Astrocyte of the spinal cord (primary cell): ENCODE measurements at places on chromosomes 1 and 21.
A peak's percentile ranks its signal among the peaks of the same experiment; 100 is the strongest.

DNA sequence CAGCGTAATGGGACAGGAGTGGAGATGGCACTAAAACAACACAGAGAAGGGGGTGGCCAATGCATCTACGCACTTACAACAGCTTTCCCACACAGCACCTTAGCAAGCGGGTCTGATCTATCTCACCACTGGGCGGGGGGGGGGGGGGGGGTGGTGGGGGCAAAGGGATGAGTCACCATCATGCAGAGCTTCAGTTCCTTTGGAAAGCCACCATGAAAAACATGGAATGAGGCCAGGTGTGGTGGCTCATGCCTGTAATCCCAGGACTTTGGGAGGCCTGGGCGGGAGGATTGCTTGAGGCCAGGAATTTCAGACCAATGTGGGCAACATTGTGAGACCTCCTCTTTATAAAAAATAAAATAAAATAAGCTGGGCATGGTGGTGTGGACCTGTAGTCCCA lies 47.2 kb downstream of the KLHDC7A start:
- no peak for DNase-seq

GRCh38 chr1:89221341-89221740 lies 22.6 kb upstream of the GBP4 start:
- no peak for DNase-seq

- no peak for DNase-seq
These were observed 160.1 kb downstream of the SLC45A1 start for GRCh38 chr1:8477983-8478362.

- DNase-seq = peak; percentile 85
These were observed 8.3 kb upstream of the COL16A1 start for GRCh38 chr1:31712068-31712467.

GRCh38 chr1:94396356-94397010 lies 21.7 kb upstream of the ABCD3 start:
- no peak for DNase-seq

- DNase-seq = no peak
These were observed 19.7 kb upstream of the GPR52 start for GRCh38 chr1:174428033-174428432.

- peak; percentile 94 for DNase-seq
These were observed 37.3 kb downstream of the RGL1 start for GRCh38 chr1:183841950-183842794.

- DNase-seq = no peak
These were observed 19.0 kb upstream of the JUN start for GRCh38 chr1:58802640-58803399.

DNA sequence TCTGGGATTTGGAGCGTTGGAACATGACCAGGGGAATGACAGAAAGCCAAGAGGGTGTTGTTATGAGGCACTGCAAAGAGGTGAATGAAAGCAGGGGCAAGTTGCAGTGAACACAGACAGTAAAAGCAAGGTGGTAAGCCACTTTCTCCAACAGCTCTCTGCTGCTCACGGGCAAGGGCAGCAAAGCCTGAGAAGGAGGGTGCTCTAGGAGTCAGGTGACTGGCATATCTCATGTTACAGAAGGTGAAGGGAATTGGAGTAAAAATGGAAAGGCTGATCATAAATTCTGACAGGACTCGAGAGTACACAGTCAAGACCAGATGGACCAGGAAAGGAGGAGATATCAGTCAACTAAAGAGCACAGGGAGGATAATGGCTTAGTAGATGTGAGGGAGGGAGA lies 14.5 kb downstream of the VAV3 start:
- DNase-seq = no peak

- DNase-seq = no peak
These were observed 6.2 kb upstream of the OXCT2 start for GRCh38 chr1:39777306-39777705.

DNA sequence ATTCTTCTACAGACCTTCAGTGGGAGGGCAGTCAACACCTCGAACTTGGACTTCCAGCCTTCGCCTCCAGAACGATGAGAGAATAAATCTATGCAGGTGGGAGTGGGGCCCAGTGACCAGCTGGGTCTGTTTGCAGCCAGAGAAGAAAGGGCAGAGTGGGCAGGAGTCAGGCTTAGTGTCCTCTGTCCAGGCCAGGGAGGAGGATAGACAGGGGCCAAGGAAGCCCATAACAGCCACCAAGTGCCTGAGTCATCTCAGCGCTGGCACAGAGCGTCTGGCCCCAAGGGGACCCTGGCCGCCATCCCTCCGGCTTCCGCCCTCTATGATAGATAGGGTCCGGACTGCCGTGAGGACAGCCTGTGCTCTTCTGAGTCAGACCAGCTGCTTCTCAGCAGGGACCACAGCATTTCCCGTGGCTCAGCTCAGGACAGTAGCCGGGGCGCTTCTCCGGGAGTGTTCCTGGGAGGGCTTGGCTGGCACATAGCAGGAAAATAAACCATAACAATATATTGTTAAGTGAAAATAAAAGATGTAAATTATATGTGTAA lies 133.1 kb upstream of the C1orf174 start:
- no peak for DNase-seq

- no peak for DNase-seq
These were observed 132.7 kb upstream of the USP24 start for GRCh38 chr1:55347866-55348265.

DNA sequence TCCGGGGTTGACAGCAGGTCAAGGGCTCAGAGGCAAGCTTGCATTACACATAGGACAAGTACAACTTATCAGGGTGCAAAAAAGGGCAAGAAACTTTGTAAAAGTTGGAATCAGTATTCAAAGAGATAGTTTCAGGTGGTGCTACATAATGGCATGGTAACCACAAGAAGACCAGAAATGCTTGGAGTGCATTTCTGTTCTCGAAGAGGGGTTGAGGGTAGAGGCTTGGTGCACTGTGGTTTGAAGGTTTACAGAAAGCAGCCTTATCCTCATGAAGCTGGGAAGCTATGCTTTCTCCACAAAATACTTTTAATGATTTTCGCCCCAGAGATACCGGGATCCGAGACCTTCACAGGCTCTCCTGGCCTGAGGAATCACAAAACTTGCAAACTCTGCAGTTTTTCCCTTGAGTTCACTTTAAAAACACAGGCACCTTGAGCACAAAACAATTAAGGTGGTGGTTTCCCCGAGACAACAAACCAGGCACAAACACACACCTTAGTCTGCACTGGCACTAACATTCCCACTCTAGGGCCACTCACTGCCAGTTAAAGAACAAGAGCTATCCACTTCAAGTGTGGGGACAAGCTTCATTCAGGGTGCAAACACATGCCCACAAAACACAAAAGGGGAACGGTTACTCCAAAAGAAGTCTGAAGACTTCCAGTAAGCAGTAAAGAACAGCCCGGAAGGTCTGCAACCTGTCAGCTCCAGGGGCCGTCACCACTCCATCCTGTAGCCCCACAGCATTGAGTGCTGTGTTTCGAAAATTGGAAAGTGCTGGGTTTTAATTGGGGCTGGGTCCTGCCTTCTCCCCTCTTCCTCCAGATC lies 29.8 kb upstream of the NFIA start:
- DNase-seq = no peak
